ENCODE measurements at places on chromosomes 1 and 21.

DNA sequence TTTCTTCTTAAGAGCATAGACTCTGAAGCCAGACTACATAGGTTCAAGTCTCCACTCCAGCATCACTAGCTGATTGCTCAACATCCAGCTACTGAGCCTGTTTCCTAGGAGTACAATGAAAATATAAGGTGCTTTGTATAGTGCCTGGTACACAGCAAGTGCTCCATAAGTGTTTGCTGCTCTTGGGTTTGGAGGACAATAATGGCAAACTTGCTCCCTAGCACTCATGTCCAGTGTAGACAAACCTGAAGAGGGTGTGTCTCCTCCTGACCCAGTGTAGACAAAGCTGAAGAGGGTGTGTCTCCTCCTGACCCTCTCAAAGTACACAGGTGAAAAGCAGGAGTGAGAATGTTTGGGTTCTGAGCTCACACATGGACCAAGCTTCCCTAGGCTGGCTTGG, 10.5 kb upstream of the ECE1 start:
- DNase-seq = no peak

GRCh38 chr1:51963592-51964308, 26.8 kb downstream of the RAB3B start:
- DNase-seq = no peak

- no peak for DNase-seq
These were observed 2.0 kb upstream of the PERM1 start for GRCh38 chr1:983798-984475.

- DNase-seq = no peak
These were observed 69.3 kb downstream of the KCTD3 start for GRCh38 chr1:215636258-215636965.
